ENCODE measurements at places on chromosomes 6 and 20.

DNA sequence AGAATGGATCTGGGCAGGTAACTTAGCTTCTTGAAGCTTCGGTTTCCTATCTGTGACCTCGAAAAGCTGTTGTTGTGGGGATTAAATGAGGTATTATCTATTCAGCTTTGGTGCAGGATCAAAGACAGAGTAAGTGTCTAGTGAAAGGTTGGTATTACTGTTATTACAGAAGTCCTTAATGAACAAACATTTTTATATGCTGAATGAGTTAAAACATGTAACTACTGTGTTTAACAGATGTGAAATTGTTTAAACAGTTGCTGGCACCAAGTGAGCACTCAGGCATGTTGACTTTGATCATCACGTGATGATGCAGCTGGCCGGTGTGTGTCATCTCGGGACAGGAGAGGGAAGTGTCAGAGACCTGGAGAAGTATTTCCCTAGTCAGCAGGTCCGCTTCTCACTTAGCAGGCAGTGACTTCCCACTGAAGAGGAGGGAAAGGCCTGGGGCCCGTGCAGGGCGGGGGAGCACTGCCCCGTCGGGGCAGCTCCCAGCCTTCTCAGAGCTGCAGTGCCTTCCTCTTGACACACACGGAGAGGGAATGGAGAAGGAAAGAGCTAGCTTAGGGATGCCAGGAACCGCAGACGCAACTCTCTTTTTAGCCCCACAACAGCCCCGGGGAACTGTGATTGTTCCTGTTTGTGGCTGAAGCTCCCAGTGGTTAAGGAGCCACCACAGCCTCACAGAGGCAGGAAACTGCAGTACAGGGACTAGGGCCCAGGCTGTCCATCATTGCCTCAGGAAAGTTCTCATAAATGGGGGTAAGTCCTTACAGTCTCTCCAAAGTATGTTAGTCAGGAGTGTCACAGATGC is 18.0 kb downstream of the TUBB2A start:
- DNase-seq, result no peak

- no peak for DNase-seq
Observed at GRCh38 chr20:10940941-10941340, 267.1 kb upstream of the JAG1 start.

GRCh38 chr6:146916435-146917025 is 287.7 kb upstream of the STXBP5 start:
- DNase-seq, result no peak

DNA sequence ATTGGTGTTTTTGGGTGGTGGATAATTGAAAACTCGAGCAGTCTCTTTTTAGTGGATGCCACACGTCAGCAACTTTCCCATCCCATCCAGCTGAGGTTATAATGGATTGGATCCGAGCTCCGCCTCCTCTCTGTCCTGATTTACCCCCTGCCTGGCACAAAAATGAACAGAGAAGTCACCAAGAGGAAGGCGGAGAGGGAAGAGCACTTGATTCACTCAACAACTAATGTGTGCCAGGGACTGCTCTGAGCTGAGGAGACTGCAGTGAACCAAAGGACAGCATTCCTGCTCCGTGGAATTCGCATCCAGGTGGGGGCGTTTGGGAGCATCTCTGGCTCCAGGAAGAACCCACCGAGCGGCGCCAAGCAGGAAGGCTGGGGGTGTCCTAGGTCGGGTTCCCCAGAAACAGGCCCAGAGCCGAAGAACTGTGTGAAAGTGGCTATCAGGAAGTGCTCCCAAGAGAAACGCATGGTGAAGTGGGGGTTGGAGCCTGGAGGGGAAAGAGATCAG is 95.8 kb upstream of the NAA20 start:
- DNase-seq, result no peak

- DNase-seq, result no peak
Observed at GRCh38 chr6:38168699-38169098, 349.2 kb downstream of the ZFAND3 start.
